Suppressor macrophage (primary cell): ENCODE measurements at places on chromosomes 4 and X.

DNA sequence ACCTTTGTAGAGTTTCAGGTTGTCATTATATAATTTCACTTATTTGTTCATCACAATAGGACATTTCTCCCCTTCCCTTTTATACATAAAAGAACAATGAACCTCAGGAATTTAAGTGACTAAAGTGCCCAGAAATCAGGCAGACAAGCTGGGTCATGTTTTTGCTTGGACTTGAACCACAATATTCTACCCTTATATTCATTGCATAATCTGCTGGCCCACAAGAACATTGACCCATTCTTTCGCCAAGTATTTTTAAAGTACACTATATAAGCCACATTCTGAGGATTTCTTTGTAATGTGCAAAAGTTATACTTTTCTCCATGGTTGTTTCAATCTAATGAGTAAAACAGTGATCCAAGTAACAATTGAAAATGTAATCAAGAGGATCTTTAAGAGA, 637.5 kb upstream of the SLIT2 start:
- DNase-seq = no peak

DNA sequence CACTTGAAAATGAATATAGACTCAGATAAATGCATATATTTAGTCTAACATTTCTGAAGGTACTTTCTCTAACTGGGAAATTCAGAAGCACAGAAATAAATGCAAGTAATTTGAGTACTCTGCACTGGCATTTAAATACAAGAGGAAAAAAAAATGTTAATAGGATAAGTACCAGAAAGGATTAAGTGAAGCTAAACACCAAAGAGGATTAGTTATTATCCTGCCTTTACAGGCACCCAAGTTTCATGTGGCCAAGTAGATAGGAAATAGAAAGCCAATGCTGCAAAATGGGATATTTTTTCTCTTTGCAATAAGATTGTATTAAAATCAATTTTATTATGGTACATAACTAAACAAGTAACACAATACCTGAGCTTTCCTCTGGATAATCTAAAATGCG, 762.5 kb downstream of the PCDH7 start:
- DNase-seq = no peak

- DNase-seq = no peak
Observed at GRCh38 chrX:86322913-86323312, 174.7 kb downstream of the DACH2 start.

- DNase-seq = no peak
Observed at GRCh38 chrX:99857455-99857854, 552.6 kb downstream of the PCDH19 start.

DNA sequence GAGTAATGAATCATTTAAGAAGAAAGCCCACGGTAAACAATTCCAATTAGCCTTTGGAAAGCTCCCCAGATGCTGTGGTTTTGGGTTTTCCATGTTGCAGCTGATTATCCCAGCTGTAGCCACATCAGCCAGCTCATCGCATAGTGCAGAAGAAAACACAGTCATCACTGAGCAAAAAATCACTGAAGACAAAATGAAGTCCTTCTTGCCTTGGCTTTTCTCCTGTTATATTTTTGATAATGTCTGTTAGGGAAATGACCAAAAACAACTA, 193.0 kb upstream of the C1QTNF7 start:
- DNase-seq = no peak
